ENCODE measurements at places on chromosomes 16 and 17. TPM values are rescaled to one million over a fixed set of nuclear protein-coding genes. Genes with fewer than 3 reads are reported as not detected.

GRCh38 chr17:78623541-78623940 is 46.3 kb upstream of the DNAH17 start:
- no peak for DNase-seq

Gene SOCS1
- 4.9 TPM for total RNA-seq

Gene KRTAP1-1
- total RNA-seq, result not detected

GRCh38 chr17:66386498-66387351 is 84.3 kb downstream of the PRKCA start:
- DNase-seq, result no peak

- no peak for DNase-seq
Measured at GRCh38 chr17:75738218-75738802, 17.1 kb downstream of the ITGB4 start.

DNA sequence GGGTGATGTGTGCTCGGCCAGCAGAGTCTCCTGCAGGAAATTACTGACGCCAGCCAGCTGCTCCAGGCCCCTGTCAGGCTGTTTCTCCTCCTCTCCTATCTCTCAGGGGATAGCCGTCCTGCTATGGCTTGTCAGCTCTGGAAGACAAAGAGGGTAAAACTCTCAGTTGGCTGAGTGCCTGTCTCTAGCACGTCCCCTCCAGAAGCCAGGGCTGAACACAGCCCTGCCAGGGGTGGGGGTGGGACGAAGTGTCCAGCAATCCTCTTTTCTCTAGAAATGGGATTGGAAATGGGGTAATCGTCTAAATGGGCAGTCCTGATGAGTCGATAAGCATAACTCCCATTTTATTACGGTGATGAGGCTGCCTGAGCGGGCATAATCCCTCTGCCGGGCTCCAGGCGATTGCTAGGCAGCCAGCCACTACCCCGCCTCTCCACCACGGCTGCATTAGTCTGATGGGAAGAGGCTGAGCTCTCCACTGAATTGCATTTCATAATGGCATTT is 89.1 kb upstream of the GNAO1 start:
- DNase-seq, result no peak

- no peak for DNase-seq
Measured at GRCh38 chr16:1541293-1542165, 8.1 kb downstream of the TMEM204 start.

Gene SLC16A13
- 6.8 TPM for total RNA-seq

Gene TBC1D3E
- not detected for total RNA-seq

Gene RECQL5
- total RNA-seq, result 83.3 TPM

Gene GFAP
- total RNA-seq, result not detected

Gene RGS11
- total RNA-seq, result not detected

GRCh38 chr17:20156196-20157000 is 147.2 kb downstream of the SPECC1 start:
- peak; percentile 38 for DNase-seq

Gene KCNJ2
- not detected for total RNA-seq

- no peak for DNase-seq
Measured at GRCh38 chr17:44906763-44907728, 7.8 kb upstream of the EFTUD2 start.

GRCh38 chr16:88596483-88596882 is 26.3 kb downstream of the ZC3H18 start:
- DNase-seq, result no peak

Gene GAS2L2
- total RNA-seq, result not detected

DNA sequence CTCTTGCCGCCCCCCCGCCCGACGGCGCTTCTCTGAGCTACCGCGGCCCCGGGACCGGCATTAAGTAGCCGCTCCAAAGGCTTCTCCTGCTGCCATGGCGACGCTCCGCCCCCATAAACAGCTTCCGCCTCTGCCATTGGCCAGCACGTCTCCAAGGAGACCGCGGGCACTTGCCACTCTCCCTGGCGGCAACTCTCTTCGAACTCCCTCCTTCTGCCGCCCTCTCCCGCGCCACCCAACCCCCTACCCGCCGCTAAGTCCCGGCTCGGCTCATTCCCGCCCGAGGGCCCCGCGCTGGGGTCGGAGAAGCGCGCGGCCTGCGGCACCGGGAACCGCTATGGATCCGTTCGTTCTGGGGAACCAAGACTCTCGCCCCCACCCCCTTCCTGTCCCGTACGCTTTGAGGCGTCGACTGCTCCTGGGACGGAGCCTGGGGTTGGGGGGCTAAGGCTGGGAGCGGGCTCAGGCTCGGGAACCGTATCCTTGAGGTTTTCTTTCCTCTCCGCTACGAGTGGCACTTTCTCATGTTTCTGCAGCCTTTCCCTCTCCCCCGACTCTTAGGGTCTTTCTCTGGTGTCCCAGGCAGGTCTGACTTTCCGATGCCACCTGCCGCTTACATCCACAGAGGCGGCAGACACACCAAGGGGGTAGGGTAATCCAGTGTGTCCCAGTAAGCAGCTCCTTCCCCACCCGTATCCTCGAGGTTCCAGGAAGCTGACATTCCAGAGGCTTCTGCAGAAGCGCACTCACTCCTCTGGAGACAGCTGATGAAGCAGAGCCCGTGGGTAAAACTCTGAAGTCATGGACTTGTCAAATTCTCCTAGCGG is at the start of gene FOXJ1:
Gene FOXJ1, minus strand, starts transcription at position 34 of the 827 bp plus-strand sequence. CDS start 850 bp downstream, outside the sequence.
- DNase-seq, result peak; percentile 87

Gene MT3
- total RNA-seq, result not detected

GRCh38 chr16:19307587-19308241 is 22.2 kb downstream of the CLEC19A start:
- no peak for DNase-seq

Gene DNAI2
- not detected for total RNA-seq

DNA sequence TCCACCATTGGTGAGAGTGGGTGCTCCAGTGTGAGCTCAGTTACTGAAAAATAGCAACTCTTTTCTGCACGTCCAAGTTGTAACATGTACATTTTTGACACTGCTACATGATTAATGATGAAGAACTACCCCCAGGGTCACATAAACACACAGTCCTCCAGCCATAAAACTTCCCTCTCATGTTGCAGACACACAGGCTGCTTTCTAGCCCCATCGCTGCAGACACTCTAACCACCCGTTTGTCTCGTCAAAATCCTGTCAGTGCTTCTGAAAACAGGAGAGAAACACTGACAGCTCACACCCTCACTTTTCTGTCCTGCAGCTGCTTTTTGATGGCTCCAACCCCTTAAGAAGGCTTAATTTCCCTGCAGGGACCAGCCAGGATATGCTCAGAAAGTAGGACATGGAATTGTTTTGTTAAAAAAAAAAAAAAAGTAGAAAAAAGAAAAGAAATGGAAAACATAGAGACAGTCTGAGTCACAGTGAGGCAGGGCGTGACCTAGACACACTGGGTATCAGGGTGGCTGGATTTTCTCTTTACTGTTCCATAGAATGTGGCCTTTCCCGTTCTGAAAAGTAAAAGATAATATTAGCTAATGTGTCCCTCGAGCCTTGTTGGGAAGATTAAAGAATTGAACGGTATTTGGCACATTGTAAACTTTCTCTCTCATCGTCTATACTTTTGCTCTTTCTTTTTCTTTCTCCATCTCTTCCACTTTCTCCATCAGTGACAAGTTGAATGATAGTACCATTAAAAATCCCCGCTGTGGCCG is 20.7 kb upstream of the CCL5 start:
- no peak for DNase-seq

GRCh38 chr17:79558091-79558900 is 52.6 kb downstream of the RBFOX3 start:
- no peak for DNase-seq

- DNase-seq, result no peak
Measured at GRCh38 chr17:79041041-79041570, 17.1 kb downstream of the C1QTNF1 start.

- DNase-seq, result no peak
Measured at GRCh38 chr17:40364121-40364861, at the start of gene GJD3. Gene GJD3 (minus strand): TSS chr17:40364737. CDS start chr17:40363815, 922 bp downstream.

DNA sequence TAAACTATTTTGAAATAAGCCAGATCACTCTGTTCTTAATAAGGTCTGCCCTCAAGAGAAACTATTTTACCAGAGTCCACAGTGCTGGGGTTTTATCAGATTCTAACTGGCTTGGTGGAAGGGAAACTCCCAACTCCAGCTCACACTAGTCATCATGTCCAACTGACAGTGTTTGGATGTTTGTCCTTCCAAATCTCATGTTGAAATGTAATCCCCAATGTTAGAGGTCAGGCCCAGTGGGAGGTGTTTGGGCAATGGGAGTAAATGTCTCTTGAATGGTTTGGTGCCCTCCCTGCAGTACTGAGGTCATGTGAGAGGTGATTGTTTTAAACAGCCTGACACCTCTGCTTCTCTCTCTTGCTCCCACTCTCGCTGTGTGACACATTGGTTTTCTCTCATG is 1301.0 kb upstream of the CDH8 start:
- no peak for DNase-seq

Gene TP53TG3F
- total RNA-seq, result not detected

DNA sequence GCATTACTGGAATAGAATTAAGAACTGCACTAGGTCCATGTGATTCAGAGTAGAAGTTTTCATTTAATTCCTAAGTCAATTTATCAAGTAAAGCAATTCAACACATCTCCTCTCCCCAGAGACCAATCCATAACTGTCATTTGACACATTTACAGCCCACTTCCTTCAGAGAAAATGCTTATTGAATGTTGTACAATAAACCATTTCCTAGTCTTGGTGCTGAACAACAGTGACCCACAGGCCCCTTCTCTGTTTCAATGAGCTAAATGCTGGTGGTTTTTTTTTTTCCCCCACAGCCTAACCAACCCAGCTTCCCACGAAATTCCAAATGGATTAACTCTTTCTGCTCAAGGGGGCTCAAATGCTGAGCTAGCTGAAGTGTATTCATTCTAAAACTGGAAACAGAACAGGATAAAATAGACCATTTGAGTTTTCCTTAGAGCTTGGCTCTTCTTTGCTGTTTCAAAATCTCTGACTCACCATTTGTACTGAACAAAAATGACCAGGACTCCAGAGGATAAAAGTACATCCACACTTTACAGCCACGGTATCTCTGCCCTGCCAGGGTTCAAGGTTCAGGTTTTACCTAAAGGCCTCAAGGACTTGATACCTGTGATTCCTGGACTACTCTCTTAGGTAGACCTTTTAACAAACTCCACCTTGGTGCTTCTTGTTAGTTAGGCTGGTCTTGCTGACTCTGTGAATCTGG is 62.3 kb downstream of the TMEM100 start:
- no peak for DNase-seq

DNA sequence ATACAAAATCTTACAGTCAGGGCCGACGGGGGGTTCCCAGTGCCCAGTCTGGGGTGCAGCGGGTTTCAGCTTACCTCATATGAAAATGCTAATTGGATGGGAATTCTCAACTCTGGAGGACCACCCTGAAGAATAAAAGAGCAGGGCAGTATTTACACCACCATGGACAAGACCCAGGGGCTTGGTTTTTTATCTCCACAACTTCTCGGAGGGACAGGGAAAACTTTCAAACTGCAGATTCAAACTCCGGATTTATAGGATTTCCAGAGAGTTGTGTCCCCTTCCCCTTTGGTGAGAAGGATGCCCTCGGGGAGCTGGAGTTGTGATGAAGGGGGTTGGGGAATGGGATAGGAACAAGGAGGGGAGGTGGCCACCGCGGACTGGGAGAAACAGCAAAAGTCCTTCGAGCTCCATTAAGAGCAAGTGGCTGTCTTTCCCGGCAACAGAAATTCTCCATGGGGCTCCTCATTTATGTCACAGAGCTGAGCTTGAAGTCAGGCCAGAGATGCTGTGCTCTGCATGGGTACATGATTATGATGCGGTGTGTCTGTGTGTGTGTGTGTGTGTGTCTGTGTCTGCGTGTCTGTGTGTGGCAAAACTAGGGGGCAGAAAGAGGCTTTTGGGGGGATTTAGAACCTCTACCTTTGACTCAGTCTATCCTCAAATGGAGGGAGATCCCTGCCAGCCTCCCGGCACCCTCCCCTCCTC is 15.7 kb downstream of the FOXL1 start:
- no peak for DNase-seq

DNA sequence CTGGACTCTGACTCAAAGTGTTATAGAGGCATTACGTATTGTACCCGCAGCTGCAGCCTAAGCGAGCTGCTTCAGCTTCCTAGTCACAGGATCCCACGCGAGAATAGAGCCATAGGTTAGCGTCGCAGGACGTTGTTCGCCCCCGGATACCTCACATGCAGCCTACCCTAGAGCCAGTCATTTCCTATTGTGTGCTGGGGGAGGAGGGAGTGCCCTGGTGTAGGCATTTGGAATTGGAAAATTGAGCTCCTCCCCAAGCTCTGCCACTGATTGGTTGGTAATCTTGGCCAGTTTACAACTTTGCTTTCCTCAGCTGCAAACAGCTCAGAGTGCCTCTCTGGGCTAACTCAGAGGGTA is 530 bp downstream of the NAA60 start:
- DNase-seq, result peak; percentile 39

- no peak for DNase-seq
Measured at GRCh38 chr17:14321980-14322776, 21.3 kb downstream of the HS3ST3B1 start.

- DNase-seq, result no peak
Measured at GRCh38 chr16:14236401-14236800, 165.3 kb downstream of the MRTFB start.
